ENCODE measurements at places on chromosomes 3 and 15.

- no peak for DNase-seq
Observed at GRCh38 chr3:161548301-161548700, 51.7 kb downstream of the OTOL1 start.

GRCh38 chr3:143265501-143266070 is 146.0 kb downstream of the CHST2 start:
- DNase-seq: no peak

DNA sequence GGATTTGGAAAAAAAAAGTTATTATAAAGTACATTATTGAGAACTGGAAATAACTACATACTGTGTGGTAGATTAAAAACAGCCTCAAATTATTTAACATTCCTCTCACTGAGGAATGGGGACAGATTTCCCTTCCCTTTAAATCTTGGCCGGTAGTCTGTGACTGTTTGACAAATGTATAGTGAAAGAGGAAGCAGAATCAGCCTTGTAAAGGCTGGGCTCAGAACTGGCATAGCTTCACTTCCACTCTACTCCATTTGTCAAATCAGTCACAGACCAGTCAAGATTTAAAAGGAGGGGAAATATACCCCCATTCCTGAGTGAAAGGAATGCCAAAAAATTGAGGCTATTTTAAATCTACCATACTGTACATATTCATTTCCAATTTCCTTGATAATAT is 18.2 kb upstream of the B4GALT4 start:
- DNase-seq: no peak

GRCh38 chr3:129620828-129621559 is 14.5 kb upstream of the PLXND1 start:
- DNase-seq: no peak

DNA sequence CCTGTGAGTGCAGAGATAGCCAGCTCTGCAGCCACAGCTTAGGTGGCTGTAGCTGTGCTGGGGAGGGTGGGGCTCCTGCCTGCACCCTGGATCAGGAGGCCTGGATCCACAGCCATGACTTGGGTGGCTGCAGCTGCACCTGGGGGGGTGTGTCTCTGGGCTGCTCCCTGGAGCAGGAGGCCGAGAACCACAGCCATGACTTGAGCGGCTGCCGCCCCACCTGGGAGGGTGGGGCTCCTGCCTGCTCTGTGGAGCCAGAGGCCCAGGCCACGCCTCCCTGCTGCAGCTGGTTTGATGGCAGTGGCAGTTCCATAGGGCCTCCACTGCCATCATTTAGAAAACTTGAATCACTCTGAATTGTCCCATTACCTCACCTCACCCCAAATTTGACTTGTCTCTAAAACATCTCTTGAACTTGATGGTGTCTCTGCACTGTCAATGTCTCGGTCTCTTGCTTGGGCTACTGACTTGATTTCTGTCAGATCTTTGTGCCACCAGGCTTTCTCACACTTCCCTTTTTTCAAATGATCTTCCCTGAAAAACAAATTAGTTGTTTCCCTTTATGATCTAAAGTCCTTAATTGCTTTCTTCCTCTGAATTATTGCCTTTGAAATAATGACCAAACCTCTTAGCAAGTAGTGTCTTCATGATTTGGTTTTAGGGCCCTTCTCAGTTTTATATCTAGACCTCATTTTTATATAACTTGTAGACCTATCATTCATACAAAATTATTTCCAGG is 313.2 kb upstream of the MME start:
- DNase-seq: no peak

GRCh38 chr3:64957408-64958198 is 269.8 kb upstream of the ADAMTS9 start:
- DNase-seq: no peak

GRCh38 chr3:53577506-53577905 is 83.1 kb downstream of the CACNA1D start:
- no peak for DNase-seq

DNA sequence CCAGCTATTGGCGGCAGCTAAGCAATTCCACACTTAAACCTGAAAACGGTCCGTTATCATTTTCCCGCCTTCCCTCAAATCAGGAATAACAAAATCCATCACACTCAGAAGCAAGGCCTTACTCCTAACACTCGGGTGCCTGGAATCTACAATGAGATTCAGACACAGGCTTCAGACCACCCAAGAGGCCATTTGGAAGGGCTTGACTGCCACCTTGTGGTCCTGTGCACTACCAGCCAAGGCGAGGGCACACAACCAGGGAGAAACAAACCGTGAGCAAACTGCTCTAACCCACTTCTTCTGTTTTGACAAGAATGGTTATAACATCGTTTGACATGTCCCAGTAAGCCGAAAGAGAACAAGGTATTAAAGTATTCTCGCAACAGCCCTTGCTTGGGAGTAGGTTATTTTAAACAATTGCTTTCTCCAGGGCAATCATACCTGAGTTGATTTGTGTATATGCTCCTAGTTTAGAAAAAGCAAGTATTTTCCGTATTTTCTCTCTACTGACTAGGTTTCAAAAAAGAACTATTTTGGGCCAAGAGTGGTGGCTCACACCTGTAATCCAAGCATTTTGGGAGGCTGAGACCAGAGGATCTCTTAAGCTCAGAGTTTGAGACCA is 40.1 kb upstream of the TAFA4 start:
- DNase-seq: peak; percentile 70

DNA sequence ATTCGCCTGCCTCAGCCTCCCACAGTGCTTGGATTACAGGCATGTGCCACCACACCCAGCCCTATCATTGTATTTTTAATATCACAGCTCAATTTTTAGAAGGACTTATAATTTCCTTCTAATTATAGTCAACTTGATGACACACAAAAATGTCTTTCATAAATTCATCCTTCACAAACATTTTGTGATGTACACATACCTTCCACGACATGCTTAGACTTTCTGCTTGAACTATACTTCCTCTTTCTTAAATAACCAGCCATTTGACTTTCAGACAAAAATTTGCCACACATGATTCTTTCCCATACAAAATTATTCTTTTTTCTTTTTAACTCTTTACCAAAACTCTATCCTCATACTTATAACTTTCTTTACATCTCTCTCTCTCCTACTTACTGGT is 48.4 kb upstream of the CCK start:
- no peak for DNase-seq

DNA sequence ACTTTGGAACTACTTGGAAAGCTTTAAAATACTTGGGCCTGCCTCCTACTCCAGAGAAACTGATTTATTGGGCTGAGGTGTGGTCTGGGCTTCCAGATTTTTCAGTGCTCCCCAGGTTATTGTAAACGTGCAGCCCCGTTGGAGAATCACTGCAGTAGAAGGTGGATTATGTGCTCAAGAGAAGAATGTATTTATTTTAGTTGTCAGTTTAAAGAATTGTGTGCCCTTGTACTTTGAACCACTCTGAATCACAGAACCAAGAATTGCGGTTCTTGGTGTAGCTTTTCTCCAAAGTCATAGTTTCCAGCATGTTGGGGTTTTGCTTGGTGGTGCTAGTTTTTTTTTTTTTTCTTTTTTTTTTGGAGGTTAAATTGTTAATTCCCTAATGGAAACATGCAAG is 1.6 kb downstream of the TATDN2 start:
- no peak for DNase-seq

DNA sequence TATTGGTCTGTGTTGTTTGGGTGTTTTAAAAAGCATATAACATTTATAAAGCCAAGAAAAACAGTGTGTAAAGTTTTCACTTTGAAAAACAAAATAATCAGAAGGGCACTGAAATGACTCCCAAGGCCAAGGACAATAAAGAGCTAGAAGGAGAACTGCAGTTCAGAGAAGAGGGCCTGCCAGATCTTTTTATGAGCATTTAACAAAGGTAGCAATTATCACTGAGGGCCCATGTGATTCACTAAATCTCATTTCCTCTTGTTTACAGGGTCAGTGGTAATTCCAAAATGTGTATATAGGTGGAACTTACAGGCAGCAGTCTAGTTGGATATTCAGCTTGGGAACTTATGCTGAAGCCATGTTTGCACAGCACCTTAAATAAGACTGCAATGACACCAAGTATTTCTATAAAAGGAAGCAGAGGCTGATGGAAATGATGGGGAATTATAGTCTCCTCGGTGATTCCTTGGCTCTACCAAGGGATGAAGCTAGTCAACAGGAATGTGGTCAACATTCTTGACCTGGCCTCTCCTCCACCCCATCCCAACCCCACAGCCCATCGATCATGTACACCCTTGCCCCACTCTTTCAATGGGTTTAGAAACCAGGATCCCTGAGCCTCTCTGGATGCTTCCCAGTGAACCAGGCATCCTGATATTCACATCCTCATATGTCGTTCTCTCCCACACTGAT is 54.4 kb upstream of the THUMPD3 start:
- no peak for DNase-seq

GRCh38 chr3:125470671-125471070 is 49.3 kb downstream of the SNX4 start:
- DNase-seq: no peak

GRCh38 chr15:100022391-100022790 is 289.2 kb upstream of the LYSMD4 start:
- no peak for DNase-seq

DNA sequence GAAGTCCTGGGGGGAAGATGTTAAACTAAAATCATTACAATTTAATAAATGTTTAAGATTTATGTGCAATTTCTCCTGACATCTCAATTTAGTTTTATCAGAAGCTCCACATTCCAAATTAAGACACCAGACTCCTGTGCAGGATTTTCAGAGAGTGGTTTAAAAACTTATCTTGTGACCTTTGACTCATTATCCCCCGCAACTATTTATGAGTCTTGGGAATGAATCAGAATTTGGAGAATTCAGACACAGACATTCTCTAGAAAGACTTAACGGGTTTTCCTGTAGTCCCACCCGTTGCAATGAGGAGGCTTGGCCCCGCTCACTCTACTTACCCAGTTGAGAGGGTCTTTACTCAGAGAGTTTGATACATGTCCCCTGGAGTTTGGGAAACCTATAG is 7.1 kb downstream of the OR5K2 start:
- no peak for DNase-seq

GRCh38 chr15:99466701-99467337 is 99.0 kb upstream of the MEF2A start:
- no peak for DNase-seq

DNA sequence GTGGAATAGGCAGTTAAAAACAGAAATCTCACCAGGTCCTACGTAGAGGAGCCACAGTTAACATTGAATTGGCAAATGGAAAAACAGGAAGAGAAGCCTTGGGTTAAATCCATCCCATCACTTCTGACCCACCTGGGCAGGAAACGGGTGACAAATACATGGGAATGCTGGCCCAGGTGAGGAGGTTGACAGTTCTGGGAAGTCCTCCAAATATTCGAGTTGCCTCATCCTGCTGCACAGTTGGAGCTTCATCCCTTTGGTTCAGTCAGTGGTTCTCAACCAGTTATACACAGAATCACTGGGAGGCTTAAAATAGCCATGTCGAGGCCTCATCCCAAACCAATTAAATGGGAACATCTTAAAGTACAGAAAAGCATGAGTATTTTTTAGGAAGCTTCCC is 5.3 kb downstream of the MYZAP start:
- no peak for DNase-seq

DNA sequence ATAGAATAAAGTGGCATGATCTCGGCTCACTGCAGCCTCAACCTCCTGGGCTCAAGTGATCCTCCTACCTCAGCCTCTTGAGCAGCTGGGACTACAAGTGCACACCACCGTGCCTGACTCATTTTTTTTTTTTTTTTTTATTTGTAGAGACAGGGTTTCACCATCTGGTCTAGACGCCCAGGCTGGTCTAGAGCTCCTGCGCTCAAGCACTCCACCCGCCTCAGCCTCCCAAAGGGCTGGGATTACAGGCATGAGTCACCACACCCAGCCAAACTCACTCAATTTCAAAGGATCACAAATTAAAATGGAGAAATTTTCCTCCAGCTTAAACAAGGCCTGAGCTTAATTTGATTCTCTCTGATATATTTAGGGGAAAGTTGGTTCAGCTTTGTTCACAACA is 27.3 kb upstream of the NMB start:
- no peak for DNase-seq

DNA sequence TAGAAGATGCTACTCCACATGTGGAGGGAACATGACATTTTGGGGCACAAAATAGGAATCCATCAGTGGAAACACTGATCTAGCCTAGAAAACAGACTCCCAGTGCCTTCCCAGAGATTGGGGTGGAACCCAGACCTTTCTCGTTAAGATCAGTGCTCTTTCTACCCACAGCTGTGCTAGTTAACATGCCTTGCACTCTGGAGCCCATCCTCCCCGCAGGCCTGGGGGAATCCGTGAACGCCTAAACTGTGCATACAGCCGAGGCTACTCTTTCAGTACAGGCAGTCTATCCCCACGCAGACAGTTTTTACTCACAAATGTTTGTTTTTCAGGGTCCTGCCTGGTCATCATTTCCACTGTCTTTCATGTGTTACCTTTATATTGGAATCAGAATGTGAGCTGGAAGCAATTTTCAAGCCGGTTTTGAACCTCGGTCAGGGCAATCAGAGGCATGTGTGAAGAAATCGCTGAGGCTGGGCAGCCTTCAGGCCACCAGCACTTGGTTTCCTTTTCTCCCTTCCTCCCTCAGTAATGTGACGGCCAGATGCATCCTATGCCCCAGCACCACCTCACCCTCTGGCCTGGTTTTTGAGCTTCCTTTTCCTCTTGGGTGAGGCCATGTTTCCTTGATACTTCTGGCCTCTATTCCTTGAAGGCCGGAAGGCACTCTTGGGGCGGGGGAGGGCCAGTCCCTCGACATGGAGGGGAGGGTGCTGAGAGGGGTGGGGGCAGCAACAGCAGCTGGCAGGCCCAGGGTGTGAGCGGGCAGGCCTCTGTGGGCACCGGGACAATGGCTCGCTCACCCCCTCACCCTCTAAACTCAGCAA is 123.6 kb upstream of the GALNT15 start:
- no peak for DNase-seq

DNA sequence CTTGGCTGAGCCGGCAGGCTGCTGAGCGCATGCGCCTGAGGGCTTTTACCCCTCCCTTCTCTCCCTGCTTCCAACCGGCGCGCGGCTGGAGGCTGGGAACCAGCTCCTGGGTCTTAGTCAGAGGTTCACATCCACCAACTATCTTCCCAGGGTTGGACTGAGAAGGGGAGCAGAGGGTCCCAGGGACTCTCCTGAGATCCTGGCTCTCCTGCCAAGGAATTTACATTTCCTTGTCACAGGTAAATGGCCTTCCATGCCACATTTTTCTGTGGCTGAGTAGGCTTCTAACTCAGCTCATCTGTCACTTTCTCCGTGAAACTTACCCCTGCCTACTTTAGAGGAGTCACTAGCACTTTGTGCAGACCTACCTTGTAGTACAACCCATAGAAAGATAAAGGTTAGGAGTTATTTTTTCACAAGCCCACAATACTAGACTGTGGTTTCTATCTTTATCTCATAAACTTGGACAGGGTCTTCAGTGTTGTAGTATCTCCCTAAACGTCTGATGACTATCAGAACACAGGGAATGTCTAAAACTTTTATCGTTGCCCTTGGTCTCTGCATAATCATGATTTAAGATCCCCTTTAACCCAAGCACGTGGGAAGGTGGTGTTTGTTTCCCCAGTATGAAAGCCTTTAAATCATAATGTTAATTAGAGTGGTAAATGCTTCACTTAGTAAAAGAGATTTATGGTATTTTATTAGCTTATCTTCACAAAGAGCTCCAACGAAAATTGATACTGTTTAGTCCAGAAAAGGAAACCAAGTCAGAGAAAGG is 638 bp upstream of the TBC1D5 start:
- DNase-seq: no peak

GRCh38 chr3:128402319-128402718 is 64.4 kb downstream of the DNAJB8 start:
- no peak for DNase-seq

GRCh38 chr3:49469037-49469935 is 781 bp upstream of the DAG1 start:
- DNase-seq: no peak

- DNase-seq: peak; percentile 72
Observed at GRCh38 chr3:8970971-8971589, 7.8 kb upstream of the RAD18 start.

All from neuronal stem cell (in vitro differentiated cells).